ENCODE measurements at places on chromosomes 3 and 15.

GRCh38 chr3:184377882-184378445 is at the start of gene THPO:
Gene THPO, minus strand, starts transcription at chr3:184378207. Its CDS starts 1,948 bp downstream, at chr3:184376259.
- no peak for DNase-seq

- DNase-seq, result no peak
Observed at GRCh38 chr3:180974286-180974685, 15.2 kb downstream of the DNAJC19 start.

- no peak for DNase-seq
Observed at GRCh38 chr3:145903472-145904013, 257.4 kb downstream of the PLOD2 start.

DNA sequence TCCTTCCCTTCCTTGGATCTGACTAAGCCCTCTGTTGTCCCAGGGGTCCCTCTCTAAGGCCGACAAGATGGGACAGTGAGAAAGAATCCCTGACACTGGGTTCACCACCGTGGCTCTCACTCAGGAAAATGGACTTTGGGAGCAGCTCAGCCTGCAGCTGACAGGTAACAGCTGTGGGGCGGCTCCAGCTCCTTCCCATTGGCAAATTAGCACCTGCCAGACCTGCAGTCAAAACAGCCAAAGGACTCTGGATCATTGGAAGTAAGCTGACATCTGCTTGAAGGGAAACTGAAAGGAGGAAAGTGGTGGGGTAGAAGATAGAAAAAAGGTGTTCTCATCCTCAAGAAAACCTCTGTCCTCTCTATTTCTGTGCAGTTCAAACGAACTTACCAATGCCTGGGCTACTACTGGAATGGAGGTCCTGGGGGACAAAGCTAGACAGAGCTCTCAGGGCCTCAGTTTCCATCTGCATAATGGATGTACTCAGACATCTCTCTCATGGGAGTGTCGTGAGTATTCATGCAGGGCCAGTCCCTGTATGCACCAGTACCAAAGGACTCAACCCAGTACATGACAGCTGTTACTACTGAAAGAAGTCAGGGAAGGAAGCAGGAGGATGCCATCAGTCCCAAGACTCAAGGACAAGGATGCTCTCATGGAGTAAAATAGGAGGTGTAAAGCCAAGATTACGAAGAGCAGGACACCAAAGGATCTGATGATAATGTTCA is 53.6 kb upstream of the DCLK3 start:
- no peak for DNase-seq

DNA sequence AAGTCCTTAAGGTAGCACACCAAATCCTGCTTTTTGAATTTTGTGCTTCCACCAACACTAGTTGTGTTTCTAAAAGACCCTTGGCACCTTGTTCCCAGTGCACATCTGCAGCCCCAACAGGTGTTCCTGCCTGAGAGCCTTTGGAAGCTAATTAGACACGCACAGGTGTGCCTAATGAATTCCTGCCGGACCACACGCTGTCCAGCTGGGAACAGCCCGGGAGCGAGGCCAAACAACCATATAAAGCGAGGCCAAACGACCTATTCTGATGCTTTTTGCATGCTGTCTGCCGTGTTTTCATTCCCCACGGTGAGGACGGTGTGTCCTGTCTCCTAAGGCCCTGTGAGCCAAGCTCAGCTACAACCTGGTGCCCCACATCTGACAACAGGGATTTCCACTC is 99.5 kb downstream of the ATG7 start:
- DNase-seq, result no peak

- no peak for DNase-seq
Observed at GRCh38 chr15:92149029-92149428, 244.7 kb upstream of the ST8SIA2 start.

Measured in dermis microvascular lymphatic vessel endothelial cell (primary cell).